Daoy (cell line): ENCODE measurements at places on chromosomes 13 and 19.

DNA sequence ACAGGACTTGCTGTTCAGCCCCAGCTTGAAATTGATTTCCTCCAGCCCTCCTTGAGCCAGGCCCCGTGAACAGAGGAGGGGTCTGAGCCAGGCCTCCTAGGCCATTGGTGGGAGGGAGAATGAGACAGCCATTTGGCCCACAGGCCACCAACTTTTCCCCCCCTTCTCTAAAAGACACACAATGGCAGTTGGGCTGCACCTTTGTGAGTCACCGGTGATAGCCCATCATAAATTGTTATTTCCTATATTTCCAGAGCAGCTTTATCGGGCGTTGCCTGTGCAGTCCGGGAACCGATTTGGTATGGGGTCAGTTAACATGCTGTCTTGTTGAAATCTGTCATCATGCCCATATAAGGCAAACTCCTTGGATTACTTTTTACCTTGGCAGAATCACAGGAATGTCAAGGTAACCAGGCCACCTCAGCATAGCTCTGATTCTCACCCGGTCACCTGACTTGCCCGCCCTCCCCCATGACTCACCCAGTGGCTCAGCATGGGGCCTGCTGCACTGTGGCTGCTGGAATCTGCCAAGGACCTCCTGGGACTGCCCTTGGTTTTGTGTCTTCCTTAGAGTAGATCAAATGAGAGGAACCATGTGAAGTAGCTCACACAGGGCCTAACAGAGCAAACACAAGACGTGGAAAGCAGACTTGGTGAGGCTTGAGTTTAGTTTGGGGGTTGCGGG is 36.1 kb downstream of the ACTN4 start:
- peak; percentile 99 for DNase-seq

DNA sequence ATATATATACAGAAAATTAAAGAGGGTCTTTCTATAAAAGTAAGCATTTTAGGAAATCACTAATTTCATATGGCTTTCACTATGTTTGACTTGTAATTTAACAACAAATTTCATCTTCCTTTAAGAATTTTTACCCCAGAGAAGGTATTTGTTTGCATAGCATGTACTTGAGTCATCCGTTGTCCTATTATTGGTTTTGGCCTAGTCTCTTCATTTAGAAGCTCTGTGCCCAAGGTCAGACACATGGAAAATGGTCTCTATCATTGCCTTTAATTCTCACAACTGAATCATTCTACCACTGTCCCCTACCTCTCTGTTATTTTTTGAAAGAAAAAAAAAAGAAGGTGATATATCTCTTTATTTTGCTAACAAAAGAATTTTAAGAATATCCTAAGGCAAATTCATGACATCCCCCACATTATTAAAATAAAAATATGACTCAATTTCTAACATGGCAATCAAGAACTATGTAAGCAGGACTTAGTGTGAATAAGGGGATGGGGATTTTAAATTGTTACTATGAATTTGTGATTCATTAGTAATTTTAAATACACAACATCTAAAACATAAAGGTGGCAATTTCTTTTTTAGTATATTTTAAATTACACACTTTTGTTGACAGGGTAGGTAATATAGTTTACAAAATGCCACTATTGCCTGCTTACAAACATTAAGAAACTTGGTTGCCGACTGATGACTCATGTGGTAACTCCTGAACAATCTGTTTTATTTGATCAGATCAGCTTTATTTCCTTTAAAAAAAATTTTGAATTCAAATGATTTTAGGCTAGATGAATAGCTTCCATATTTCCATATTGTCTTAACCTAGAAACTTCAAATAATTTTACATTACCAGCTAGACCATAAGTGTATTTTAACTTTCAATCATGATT is 13.9 kb downstream of the SLITRK5 start:
- DNase-seq, result peak; percentile 11

DNA sequence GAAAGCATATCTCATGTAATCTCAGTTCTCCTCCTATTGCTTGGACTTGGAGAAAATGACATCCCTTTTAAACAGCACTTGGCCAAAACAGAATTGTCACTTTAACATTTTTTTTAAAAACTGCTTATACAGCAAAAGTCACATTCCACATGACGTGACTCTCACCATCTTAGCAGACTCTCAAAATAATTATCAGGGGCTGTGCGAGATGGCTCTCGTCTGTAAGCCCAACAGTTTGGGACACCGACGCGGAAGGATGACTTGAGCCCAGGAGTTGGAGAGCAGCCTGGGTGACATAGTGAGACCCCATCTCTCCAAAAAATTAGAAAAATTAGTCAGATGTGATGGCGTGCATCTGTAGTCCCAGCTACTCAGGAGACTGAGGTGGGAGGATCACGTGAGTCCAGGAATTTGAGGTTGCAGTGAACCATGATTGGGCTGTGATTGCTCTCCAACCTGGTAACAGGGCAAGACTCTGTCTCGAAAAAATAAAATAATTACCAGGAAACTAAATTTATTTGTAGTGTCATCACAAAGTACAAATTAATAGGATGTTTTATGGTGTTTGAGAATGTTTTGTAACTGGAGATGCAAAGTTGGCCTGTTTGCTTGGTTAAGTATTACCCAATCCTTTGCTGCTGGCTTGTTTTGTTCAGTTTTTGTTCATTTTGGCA is 8.8 kb downstream of the SAFB start:
- no peak for DNase-seq

DNA sequence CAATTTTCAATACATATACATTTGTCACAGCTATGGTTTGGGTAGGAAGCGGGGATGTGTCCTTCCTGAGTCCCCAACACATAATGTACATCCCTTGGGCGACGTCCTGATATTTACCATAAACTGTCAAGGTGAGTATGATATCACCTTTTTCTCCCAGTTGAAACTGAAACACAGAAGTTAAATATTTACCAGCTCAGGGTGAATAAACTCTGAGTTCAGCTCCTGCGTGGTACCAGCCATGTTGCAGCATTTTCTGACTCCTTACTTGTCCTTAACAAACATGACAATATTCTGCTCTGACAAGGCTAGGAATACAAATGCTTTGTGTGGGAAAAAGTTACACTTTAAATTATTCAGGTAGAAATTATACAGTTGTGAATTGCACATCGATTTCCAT is 294.2 kb downstream of the TEX29 start:
- DNase-seq, result no peak

DNA sequence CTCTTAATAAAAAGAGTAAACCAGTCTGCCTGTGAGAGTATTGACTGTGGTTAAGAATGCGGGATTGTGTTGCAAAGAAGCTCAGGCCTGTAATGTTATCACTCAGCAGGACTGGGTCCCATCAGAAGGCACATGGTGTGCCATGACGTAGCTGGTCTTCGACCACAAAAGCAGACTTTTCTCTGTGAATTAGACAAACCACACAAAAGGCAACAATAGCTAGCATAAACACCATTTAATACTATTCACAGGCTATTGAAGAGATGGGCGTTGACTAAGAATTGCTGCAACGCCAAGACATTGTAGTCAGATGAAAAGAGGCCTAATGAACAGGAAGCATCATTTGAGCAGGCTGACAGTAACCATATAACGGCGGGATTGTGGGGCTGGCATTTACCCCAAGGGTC is 235.6 kb upstream of the SOX21 start:
- DNase-seq, result no peak

DNA sequence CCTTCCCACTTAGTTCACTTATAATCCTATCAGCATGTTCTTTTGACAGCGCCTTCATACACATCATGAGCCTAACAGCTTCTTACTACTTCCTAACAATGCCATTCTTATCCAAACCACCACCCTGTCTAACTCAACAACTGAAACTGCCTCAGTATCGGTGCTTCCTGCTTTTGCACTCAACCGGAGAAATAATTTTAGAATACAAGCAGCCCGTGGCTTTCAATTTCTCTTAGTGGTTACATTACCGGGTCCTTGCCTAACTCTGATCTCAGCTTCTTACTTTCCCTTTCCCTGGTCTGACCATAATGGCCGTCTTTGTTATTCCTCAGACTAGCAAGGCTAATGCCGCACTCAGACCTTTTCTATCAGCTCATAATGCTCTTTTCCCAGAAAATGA is 17.0 kb downstream of the ZFP82 start:
- no peak for DNase-seq

- no peak for DNase-seq
These were observed 1.3 kb downstream of the OR10H5 start for GRCh38 chr19:15788594-15789270.

DNA sequence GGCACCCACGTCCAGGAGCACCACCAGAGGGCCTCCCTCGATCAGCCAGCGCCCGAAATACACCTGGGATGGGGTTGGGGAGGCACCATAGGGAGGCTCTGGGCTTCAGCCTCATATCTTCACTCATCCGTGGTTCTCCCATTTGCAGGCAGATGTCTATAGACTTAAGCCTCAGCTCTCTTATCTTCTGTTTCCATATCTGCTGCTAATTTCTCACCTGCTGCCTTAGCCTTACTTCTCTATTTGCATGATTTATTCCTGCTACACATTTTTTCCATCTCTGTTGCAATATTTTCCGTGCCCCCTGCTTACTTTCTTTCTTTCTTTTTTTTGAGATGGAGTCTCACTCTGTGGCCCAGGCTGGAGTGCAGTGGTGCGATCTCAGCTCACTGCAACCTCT is 5.8 kb downstream of the GYS1 start:
- DNase-seq, result no peak

DNA sequence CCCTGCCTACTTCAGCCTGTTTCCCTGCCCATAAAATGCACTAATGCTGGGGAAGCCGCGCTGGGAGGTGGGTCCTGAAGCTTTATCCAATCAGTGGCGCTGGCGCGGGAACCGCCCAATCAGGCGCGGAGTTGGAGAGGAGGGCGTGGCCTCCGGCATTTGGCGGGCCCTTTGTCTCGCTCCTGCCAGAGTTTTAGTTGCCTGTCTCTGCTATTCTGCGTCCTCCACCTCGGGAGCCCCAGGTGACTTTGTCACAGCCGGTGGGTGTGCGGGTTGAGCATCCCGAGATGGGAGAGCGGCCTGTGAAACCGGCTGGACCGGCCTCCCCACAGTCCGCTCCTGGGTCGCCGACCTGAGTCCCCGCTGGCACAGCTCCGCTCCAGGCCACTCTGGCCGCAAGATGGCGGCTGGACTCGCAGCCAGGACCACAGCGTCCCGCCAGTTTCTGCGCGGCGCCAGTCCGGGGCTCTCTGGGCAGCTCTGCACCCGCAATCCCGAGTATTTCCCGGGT is 30.7 kb upstream of the ZNF429 start:
- peak; percentile 63 for DNase-seq

- no peak for DNase-seq
These were observed 2.7 kb downstream of the DACH1 start for GRCh38 chr13:71864094-71864985.

DNA sequence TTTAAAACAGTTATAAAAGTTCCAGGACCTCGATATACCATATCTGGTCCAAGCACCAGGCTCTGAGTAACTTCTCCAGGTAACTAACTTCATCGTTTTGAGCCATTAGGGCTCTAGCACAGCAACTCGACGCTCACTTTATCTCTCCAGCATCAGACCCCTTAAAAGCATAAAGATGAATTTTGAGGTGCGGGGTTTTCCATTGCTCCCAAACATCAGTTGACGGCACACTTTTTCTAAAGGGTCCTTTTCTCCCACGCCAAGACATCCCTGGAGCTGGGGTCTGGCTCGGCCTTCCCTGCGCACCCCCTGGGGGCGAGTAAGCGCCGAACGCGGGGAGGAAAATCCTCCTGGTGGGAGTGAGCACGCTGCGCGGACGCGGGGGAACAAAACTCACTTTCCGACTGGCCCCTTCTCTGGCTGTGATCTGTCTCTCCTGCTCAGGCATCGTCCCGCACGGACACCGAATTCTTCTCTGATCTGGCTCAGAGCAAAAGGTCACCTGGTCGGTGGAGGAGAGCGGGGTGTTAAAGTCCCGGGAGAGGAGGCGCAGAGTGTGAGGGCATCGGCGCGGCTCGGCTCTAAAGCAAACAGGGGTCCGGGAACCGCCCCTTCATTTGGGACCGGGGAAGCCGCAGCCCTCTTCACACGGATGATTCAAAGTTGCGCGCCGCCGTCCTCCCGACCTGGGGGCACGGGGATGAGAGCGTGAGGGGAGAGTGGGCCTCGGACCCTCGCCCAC is at the start of gene ATP7B:
ATP7B (minus strand) TSS at position 561 of the 742 bp plus-strand sequence; CDS start at position 448, 113 bp downstream.
- no peak for DNase-seq

- peak; percentile 73 for DNase-seq
These were observed 40.4 kb downstream of the MLLT1 start for GRCh38 chr19:6239401-6239844.
